T-helper 9 cell (primary cell): ENCODE measurements at places on chromosomes 2 and 18.
A peak's percentile ranks its signal among the peaks of the same experiment; 100 is the strongest.

- no peak for DNase-seq
Observed at GRCh38 chr18:55607773-55608172, 19.8 kb upstream of the TCF4 start.

- no peak for DNase-seq
Observed at GRCh38 chr2:9397201-9397600, 26.1 kb downstream of the ITGB1BP1 start.

DNA sequence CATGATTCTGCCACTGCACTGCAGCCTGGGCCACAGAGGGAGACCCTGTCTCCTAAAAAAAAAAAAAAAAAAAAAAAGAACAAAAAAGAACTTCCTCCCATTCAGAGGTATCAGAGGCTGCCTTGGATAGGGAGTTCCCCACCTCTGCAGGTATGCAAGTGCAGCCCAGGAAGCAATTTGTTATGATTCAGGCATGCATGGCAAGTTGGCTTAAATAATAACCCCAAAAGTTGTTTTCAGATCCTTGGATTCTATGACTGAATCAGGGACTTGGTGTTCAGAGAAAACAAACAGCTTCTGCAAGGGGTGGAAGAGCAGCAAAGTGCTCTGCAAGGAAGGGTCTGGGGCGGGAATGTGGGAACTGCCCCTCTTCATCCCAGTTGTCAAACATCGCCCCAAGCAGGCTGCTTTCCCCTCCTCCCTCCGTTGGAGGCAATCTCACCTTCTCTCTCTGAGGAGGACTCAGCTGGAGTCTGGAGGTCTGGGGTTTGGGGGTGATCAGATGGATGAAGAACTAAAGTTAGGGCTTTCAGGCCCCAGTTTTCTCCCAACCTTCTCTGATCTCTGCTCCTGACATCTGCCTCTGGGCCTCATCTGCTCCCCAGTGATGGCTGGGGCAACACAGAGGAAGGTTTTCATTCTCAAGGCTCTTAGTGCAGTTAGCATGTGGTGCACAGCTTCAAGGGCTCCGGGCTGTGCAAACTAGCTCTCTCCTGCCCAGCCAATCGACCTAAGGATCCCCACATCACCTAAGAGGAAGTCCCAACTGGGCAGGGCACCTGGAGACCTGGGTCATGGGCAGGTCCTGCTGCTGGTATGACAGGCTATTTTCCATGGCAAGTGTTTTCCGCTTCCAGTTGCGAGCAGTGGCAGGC, 3.5 kb upstream of the GDF7 start:
- no peak for DNase-seq

DNA sequence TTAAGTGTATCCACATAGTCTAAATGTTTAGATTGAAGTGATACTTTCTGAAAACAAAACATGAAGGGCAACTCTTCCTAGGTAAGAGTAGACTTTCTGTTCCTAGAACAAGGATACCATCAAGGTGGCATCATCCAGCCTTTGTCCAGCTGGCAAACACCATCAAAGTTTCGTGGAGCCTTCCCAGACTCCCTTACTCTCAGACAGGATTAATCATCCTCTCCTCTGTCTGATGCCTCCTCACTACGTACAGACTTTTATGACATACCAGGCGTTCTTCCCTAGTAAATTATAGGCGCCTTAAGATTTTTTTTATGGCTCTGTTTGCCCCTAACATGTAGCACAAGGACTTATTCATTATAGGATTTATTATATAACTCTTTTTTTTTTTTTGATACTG, 29.4 kb upstream of the ASNSD1 start:
- no peak for DNase-seq

GRCh38 chr18:51150113-51150700, 47.3 kb downstream of the MEX3C start:
- no peak for DNase-seq

- no peak for DNase-seq
Observed at GRCh38 chr2:55428258-55428657, 8.6 kb upstream of the CCDC88A start.

DNA sequence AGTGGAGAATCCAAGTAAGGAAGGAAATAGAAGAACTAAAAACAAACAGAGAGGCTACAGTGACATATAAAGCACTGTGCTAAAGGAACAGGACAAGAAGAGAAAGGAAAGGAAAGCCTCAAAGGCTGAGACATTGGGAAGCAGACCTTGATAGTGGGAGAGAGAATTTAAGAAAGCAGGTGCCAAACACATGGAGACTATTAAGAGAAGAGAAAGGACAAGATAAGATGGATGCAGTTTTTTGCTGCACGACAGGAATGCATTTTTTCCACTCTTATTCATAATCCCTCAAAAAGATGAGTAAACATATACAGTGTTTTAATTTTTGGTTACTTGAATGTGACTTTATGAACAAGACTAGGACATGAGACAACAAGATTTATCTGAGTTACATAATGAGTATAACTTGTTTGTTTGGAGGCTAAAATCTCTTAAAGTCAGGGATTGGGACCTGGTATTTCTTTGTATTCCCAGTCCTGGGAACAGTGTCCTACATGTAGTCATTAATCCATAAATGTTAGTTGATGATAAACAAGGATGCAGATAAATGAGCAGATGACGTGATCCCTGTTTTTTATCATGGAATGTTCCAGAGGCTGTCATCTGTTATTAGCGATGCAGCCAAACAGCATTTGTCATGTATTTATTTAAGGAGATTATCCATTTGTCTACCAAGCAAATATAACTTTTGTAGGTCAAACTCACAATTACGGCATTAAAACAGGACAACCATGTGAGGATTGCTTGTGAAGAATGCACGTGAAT, 141.7 kb downstream of the DNER start:
- no peak for DNase-seq

- peak; percentile 20 for DNase-seq
Observed at GRCh38 chr2:170651624-170652325, 63.4 kb upstream of the SP5 start.

DNA sequence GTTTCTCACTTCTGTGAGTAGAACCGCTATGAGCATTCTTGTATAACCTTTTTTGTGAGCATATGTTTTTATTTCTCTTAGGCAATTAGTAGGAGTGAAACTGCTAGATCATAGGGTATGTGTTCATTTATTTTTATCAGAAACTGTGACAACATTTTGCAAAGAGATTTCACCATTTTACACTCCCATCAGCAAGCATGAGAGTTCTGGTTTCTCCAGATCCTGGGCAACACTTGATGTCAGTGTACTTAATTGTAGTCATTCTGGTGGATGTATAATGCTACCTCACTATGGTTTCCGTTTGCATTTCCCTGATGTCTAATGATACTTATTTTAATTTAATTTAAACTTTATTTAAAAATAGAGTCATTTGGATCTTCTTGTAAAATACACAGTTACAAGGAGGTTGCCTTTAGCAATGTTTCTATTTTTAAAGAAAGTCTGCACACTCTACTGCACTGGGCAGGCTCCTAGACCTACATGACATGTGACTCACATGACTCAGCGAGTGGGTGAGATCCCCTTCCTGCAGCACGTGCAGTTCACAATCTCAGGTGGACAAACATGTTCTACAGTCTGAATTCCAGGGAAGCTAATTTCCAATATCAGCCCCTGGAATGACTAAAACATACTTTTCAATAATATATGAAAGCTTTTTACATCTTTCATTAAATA, 127.0 kb upstream of the BCL2L11 start:
- DNase-seq = no peak

DNA sequence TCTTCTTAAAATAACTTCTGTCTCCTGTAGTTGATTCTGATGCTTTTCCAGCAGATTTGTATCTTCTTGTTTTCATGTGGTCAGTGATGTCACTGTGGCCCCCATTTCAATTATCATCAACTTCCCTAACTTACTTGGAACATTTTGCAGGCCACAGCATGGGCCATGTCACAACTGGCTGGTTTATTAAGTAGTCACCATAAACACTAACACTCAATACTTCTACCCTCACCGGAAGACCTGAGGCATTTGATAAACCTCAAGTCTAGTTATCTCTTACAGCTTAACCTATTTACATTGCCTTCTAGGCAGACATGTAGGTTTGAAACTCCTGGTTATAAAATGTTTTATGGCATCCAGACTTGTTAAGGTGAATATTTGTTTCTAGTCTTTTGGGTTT, 37.4 kb upstream of the PROKR1 start:
- no peak for DNase-seq
